ENCODE measurements at places on chromosomes 13 and 19.

DNA sequence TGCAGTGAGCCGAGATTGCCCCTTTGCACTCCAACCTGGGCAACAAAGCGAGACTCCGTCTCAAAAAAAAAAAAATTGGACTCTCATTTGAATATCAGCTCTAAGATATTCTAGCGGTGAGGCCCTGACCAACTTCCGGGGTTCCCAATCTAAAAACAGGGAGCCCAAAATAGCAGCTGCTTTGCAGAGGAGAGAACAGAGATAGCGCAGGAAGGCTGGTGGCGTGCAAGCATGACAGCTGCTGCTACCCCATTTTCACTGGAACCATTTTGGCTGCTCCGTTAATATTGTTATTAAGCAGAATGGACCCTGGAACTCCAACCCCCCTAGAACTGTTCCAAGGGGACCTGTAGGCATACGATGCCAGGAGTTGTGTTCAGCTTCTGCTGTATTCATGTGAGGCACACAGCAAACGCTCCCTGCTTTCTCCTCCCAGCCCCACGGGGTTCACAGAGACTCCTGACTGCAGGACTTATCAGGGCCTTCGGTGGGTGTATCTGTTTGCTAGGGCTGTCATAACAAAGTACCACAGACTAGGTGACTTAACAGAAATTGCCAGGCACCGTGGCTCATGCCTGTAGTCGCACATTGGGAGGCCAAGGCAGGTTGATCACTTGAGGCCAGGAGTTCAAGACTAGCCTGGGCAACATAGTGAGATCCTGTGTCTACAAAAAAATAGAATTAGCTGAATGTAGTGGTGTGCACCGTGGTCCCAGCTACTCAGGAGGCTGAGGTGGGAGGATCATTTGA lies 11.5 kb downstream of the STXBP2 start:
- no peak for DNase-seq

DNA sequence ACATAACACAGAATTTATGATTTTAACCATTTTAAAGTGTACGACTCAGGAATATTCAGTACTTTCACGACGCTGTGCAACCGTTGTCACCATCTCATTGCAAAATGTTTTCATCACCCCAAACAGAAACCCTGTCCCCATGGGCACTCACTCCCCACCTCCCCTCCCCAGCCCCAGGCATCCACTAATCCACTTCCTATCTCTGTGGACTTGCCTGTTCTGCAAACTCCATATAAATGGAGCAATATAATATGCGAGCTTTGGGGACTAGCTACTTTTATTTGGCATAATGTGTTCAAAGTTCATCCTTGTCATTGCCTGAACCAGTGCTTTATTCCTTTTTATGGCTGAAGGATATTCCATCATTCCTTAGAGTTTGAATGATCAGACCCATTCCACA lies 7.3 kb upstream of the INSR start:
- no peak for DNase-seq

- no peak for DNase-seq
These were observed 313.7 kb upstream of the ATXN8OS start for GRCh38 chr13:69793783-69794453.

- no peak for DNase-seq
These were observed 31.3 kb upstream of the ADGRL1 start for GRCh38 chr19:14237014-14237941.

- peak; percentile 99 for DNase-seq
These were observed at the start of gene KCNC3 for GRCh38 chr19:50329146-50329925. Gene KCNC3 (minus strand): TSS chr19:50329377. CDS start chr19:50329082, 295 bp downstream.
